Stimulated activated CD4-positive, alpha-beta T cell treated with anti-CD3 and anti-CD28 coated beads, Interleukin-1b, Interleukin-23, amount 100 ng/mL, for 1 hour (primary cell): ENCODE measurements at places on chromosomes 6 and 20.

- DNase-seq: no peak
Measured at GRCh38 chr20:54043076-54043967, 27.1 kb downstream of the BCAS1 start.

- DNase-seq: no peak
Measured at GRCh38 chr6:33248643-33248931, 23.1 kb downstream of the VPS52 start.

DNA sequence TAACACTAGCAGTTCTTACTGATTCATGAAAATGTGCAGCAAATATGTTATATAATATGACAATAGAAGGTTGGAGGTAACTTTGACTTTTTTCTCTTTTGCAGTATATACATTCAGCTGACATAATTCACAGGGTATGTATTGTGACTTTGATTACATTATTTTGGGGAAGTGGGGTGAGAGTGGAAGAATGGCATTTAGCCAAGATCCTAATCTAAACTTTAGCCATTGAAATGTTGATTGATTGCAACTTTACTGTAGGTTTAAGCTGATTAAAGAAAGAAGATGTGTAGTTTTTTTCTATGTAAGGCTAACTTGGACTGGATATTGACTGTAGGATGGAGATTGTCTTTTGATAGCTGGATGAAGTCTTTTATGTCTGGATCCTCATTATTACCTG lies 46.0 kb downstream of the MAPK14 start:
- no peak for DNase-seq

DNA sequence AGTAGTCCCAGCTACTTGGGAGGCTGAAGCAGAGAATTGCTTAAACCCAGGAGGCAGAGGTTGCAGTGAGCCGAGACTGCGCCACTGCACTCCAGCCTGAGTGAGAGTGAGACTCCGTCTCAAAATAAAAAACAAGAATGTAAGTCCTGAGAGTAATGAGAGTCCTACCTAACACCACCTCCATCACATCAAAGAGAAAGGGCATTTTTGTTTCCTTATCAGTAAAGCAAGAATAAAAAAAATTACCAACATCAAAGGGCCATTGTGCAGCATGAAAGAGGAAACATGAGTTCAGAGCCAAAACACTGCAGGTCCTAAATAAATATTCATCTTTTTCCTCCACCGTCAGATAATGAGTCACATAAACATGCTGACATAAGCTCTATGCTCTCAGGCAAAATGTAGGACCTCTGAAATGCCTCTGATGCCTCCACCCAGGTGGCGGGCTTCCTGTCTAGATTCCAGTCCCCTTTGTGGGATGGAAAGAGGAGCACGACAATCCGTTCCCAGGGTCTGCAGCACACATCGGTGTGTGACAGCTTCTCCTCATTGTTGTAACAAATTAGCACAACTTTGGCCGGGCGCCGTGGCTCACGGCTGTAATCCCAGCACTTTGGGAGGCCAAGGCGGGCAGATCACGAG lies 7.2 kb downstream of the ATP9A start:
- no peak for DNase-seq

- no peak for DNase-seq
Measured at GRCh38 chr6:139940741-139941729, 566.6 kb upstream of the CITED2 start.

- DNase-seq: no peak
Measured at GRCh38 chr6:125228981-125229479, 72.7 kb downstream of the HDDC2 start.

DNA sequence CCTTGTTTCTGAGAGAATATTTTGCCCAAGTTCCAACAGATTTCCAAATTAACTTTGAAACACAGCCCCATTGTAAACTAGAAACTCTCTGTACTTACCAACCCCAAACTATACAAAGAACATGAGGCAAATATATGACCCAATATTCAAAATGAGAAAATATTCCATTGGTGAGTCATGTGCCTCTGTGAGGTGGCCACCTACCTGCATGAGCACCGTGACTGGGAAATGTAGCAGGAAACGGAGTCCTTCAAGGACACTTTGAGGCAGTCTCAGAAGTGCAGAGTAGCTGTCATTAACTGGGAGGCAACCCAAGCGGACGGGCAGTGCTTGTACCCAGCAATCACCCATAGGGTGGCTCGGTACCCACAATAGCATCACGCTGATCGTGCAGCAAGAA lies 335.5 kb upstream of the NOX3 start:
- DNase-seq: no peak

DNA sequence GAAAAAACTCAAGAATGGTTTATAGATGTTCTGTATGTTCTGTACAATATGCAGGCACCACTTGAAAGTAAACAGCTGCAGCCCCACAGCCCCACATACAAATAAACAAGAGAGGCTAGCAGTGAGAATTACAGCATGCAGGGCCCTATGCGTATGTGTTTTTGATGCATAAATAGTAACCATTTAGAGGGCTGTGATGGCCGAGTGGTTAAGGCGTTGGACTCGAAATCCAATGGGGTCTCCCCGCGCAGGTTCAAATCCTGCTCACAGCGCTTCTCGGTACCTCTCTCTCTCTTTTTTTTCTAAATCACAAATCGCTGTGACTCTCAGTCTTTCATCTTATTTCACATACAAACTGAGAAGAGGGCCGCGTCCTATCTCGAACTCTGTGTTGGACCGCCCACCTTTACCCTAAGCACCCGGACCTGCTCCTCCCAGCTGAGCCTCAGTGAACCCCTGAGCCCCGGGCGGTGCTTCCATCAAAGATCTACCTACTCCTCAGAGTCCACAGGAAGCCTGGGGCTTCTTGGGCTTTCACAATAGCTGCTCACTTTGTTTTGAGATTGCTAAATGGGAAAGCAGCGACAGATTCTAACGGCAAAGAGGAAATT lies 37.7 kb upstream of the PRSS16 start:
- no peak for DNase-seq

DNA sequence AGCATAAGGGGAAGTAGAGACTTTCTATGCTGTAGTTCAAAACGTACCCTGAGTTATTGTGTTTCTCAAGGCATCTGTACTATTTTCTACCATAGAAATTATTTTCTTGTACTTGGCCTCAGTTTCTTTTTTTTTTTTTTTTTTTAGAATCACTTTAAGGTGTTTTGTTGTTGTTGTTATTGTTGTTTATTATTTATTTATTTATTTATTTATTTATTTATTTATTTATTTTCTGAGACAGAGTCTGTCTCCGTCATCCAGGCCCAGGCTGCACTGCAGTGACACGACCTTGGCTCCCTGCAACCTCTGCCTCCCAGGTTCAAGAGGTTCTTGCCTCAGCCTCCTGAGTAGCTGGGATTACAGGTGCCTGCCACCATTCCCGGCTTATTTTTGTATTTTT lies 179.1 kb downstream of the GRIK2 start:
- no peak for DNase-seq

DNA sequence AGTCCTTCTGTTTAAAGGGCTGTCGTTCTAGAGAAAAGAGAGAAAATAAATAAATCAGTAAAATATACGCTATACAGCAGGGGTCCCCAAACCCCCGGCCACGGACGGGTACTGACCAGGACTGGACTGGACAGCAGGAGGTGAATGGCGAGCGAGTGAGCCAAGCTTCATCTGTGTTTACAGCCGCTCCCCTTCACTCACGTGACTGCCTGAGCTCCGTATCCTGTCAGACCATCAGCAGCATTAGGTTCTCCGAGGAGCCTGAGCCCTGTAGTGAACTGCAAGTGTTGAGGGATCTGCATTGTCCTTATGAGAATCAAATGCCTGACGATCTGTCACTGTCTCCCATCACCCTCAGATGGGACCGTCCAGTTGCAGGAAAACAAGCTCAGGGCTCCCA lies 76.5 kb downstream of the ZNF217 start:
- no peak for DNase-seq

GRCh38 chr20:910870-911770 lies 5.0 kb downstream of the ANGPT4 start:
- no peak for DNase-seq

DNA sequence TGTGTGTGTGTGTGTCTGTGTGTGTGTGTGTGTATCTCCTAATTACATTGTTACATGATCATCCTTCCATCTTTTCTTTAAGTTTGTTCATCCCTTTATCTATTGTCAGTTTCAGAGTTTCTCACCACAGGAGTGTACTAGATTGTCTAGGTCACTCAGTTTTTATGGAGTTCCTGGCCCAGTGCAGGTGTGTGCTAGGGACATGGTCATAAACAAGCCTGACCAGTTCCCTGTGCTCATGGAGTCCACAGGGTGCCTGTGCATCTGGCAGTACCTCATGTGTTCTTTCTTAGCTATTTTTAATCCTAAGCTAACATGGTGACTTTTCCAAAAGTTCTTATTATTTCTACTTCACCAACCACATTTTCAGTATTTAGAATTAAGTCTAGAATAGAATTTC lies 43.9 kb downstream of the PHACTR2 start:
- no peak for DNase-seq

DNA sequence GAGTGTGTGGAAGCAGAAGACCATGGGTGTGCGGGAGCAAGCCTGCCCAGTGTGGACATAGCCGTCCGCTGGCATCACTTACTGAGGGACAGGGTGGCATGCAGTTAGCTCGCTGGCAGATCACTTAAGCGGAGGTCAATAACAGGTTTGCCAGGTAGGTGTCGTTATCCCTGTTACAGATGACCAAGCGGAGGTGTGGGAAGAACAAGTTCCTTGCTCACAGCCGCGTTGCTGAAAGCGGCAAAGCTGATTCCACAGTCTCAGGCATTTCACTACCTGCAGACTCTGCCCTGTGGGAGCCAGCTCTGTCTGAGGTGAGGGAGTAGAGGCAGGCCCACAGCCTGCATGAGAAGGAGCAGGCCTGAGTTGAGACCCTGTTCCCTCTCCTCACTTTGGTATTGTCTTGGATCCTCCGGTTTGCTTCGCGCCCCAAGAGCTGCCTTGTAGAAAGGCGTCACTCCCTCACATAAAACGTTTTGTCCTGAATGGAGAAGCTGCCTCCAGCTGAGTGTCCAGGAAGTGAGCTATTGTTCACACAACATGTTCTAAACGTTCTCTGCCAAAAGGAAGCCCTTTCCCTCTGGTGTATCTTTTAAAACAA lies 96.9 kb downstream of the TCP11 start:
- no peak for DNase-seq

DNA sequence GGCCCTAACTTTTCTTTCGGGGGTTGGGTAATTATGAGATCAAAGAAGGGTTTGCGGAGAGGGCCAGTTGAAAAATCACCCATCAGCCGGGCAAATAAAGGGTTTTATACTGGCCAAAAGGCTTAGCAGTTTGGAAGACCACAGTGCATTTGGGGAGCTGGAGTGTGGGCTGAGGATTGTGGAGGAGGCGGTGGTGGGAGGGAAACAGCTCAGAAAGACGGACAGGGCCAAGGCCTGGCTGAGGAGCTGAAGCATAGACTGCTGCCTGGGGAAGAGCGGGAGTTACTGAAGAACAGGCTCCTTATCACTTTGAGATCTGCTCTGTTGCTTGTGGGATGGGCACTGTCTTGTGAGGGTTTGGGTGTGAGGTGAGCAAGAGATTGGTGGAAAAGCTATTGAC lies 144.2 kb downstream of the CARMIL1 start:
- DNase-seq: no peak

DNA sequence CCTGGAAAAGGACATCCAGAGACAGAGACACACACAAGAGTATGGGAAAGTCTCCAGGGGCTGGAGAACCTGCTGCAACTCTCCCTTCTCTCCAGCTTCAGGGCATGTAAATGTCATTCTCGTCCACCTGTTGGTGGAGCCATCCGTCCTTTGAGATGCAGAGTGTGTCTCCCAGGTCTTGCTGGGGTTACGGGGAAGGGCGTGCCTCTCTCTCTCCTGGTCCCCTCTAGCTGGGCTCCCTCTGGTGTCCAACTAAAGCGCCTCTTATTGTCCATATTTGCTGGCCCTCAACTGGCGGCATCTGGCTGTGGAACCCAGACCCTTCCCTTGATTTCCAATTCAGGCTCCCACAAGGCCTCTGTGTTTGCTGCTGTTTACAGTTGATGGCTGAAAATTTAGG lies 244.1 kb downstream of the BMP7 start:
- no peak for DNase-seq

DNA sequence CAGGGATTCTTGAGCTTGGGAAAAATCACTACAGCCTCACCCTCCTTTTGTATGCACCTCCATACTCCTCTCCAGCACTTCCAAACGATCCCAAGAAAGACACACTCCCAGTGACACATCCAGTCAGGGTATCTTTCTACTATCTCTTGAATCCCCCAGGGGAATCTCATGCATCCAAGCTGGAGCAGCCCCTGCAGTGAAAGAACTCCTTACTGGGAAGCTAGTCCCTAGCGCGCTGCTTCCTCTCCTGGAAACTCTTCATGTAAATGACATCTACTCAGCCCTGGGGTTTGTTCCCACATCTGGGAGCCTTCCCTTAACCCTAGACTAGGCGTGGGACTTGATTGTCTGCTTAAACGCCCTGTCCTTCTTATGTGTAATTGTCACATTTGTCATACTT lies 329.1 kb upstream of the QKI start:
- DNase-seq: no peak

GRCh38 chr6:167287513-167288048 lies 3.5 kb upstream of the UNC93A start:
- no peak for DNase-seq

DNA sequence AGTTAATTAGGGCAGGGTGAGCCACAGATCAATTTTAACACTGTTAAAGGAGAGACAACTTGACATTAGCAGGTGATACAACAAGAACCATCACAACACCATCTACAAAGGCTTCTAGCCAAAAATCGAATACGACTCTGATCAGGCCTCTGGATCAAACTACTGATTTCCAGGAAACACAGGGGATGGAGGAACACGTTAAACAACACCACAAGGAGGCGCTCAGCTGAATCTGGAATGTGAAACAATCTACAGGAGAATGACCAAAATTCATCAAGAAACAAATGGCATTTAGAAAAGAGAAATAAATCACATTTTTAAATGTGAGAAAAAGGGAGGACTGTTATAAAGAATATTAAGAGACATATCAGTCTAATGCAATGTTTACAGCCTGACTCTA lies 13.5 kb upstream of the MAFB start:
- DNase-seq: no peak

DNA sequence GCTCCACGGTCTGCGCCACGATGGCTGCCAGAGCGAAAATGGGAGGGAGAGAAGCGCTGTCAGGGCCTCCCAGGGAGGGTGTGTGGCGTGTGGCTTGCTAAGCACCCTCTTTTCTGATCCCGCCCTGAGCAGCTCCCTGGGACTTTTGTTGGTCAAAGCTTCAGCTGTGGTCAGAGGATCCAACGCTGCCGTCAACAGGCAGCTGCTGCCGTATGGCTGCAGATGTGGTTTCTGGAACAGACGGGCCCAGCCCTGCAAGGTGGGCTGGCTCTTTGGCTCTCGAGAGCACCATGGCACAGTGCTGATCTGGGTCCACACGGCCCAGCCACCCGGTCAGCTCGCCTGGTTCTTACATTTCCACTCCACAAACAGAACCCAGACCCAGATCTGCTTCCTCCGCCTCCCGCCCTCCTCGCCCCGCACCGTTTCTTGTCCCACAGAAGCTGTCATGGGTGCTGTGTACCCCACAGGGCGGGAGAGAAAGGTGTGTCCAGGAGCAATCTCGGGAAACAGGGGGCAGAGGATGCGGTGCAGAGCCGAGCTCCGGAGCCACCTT lies 86.0 kb upstream of the BHLHE23 start:
- DNase-seq: no peak

- no peak for DNase-seq
Measured at GRCh38 chr6:17240803-17241500, 40.2 kb upstream of the RBM24 start.
